ENCODE measurements at places on chromosomes 1 and 21.

DNA sequence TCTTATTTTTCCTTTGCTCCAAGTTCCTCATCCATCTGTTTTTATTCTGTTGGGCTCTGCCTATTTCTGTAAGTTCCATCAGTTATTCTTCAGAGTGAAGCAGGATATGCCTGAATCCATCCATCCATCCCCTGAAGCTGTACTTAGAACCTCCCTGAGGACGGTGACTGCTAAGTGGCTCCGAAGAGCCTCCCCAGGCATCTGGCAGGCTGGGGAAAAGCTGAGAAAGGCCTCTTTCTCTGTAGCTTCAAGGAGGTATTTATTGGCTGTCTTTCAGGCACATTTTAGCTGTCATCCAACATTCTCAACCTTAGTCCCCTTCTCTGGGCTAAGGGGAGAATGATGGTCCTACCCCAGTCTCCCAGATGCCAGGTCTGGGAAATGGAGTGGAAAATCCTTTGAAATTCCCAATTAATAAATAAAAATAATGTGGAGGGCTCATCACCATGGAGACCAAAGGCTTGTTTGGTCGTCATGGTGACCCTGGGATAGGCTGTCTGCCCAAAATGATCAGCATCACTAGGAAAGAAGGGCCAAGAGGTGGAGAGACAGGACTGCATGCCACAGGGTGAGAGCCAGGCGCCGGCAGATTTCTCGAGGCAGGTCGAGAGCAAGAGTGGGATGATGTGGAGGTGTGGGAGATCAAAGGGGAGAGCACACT lies 82.0 kb downstream of the UBIAD1 start:
- no peak for DNase-seq

DNA sequence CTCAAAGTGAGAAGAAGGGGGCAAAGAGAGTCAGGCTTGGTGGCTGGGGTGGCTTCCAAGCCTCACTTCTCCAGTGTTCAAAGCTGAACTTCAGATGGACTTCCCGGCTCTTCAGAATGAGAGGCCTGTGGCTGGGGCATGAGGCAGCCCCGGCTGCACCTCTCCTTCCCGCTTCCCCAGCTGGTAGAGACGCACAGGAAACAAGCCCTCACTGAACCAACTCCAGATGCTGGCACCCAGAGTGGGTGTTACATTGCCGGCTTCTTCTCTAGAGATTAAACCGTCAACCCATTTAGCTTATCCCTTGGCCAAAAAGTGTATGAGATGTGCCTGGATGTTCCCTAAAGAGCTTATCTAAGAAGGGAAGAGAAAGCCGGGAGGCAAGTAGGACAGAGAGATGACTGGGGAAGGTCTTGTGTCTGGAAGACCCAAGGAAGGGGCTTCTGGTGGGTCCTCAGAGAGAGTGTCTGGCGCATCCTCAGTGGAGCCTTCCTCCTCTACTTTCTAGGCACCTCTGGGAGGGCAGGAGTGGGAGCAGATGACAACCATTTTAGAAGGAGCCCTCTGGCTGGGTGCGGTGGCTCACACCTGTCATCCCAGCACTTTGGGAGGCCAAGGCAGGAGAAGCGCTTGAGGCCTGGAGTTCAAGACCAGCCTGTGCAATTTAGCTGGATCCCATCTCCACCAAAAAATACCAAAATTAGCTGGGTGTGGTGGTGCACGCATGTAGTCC lies 2.0 kb downstream of the ADAMTSL4 start:
- DNase-seq: no peak

DNA sequence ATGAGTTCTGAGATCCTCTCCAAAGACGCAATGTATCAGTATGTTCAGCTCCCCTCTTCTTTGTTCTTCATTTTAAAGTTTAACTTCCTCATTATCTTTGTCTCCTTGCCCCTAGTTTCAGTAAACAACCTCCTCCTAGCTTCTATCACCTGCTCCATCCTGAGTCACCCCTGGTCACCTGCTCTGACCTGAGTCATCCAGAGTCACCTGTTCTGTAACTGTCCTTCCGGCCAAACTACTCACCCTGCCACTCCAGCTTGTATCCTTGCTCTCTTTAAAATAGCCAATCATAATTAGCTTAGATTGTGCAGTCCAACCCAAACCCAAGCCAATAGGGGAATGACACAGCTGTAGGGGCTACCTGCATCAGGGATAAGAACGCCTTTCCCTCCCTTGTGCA lies 332.0 kb downstream of the OLFM3 start:
- DNase-seq: no peak

DNA sequence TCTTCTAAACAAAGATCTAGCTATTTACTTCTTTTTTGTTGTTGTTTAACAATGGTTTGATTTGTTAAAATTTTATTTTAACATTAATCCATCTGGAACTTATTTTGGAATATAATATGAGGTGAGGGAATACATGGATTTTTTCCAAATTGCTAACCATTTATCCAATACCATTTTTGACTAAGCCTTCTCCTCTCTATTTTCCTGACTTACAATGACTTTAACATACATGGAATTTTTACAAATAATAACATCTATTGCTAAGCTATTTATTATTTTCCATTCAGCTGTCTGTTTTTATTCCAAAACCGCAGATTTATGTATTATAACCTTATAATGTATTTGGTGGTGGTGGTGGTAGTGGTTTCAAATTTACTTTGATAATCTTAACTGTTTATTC lies 420.3 kb upstream of the ADGRL2 start:
- DNase-seq: no peak

DNA sequence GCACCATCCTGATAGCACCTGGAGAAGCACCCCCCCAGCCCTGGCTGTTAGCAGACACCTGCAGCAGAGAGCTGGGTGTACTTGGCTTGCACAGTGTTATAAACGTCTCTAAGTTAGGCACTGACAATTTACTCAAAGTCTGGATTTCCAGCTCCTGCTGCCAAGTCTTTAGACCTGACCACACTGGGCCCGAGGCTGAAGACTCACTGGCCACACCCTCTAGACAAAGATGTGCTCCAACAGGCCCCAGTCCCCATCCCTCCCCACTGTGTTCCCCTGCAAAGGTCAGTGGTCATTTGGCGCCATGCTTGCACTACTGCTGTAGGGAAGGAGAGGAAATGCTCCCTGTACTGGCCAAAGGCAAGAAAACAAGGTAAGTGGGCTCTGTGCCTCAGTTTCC lies 31.1 kb downstream of the PADI6 start:
- DNase-seq: no peak

Data from AG04450 (cell line).